Ovary (tissue), 10 donors: ENCODE measurements at places on chromosomes 2 and 18. TPM values are rescaled to one million over a fixed set of nuclear protein-coding genes. Genes with fewer than 3 reads are reported as not detected.

GRCh38 chr2:31511376-31511775, 69.4 kb downstream of the SRD5A2 start:
- H3K4me1 ChIP-seq = no peaks in the 10 kb centered on the region
- no peaks in the 10 kb centered on the region for H3K27me3 ChIP-seq
- H3K36me3 ChIP-seq = no peaks in the 10 kb centered on the region
- no peak overlapping the region for H3K4me3 ChIP-seq

Gene MSTN
- total RNA-seq = 0.18 TPM

Gene TRABD2A
- 12.2 TPM for total RNA-seq

Gene RUFY4
- total RNA-seq = 0.97 TPM

Gene DNER
- total RNA-seq = not detected

- peak overlapping the region; percentile 93 for H3K27ac ChIP-seq
- no peaks in the 10 kb centered on the region for H3K36me3 ChIP-seq
- peaks cover 7% of the 10 kb centered on the region for H3K4me1 ChIP-seq
- H3K4me3 ChIP-seq = peak overlapping the region; percentile 85
- DNase-seq = peak; percentile 71
- H3K27me3 ChIP-seq = no peaks in the 10 kb centered on the region
Measured at GRCh38 chr2:64654063-64654811, 524 bp upstream of the SERTAD2 start.

Gene ANKRD53
- 8.3 TPM for total RNA-seq

DNA sequence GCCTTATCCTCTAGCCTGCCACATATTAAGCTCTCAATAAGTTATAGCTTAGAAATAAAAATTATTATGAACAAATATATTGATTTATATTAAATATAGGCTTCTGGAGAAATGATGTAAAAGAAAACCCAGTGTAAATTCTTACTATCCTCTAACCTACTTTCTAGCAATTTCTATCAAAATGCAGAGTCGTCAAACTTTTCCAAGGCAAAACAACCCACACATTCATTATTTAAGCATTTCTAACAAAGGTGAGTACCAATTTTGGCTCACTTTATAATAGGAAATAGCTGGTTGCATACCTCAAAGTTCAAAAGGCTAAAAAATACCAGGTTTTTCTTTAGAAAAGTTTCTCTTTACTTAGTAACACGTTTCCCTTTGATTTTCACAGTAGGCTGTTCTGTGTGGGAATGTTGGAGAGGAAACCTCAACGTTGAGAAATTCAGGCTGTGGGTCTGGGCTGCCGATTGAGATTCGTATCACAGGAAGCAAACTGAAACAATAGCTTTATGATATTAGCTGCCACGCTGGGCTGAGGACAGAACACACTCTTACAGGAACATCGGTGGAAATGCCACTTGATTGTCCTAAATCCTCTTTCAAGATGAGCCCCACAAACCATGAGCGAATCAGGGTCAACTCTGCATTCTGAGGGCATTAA, 53.0 kb downstream of the EPAS1 start:
- H3K4me3 ChIP-seq = no peak overlapping the region
- peaks cover 2% of the 10 kb centered on the region for H3K4me1 ChIP-seq
- H3K27ac ChIP-seq = no peak overlapping the region
- H3K27me3 ChIP-seq = no peaks in the 10 kb centered on the region
- no peaks in the 10 kb centered on the region for H3K36me3 ChIP-seq

- no peaks in the 10 kb centered on the region for H3K27me3 ChIP-seq
- H3K27ac ChIP-seq = no peak overlapping the region
- no peak overlapping the region for H3K4me3 ChIP-seq
- DNase-seq = peak; percentile 38
- H3K4me1 ChIP-seq = peaks cover 3% of the 10 kb centered on the region
- H3K36me3 ChIP-seq = no peaks in the 10 kb centered on the region
Measured at GRCh38 chr2:3728104-3729054, 25.0 kb downstream of the DCDC2C start.

Gene CLEC4F
- total RNA-seq = not detected

GRCh38 chr18:55078303-55078932, 119.2 kb upstream of the CCDC68 start:
- peaks cover 6% of the 10 kb centered on the region for H3K4me1 ChIP-seq
- no peak for DNase-seq
- no peak overlapping the region for H3K4me3 ChIP-seq
- H3K27me3 ChIP-seq = no peaks in the 10 kb centered on the region
- no peaks in the 10 kb centered on the region for H3K36me3 ChIP-seq
- H3K27ac ChIP-seq = no peak overlapping the region

GRCh38 chr18:13220361-13220991, 1.9 kb downstream of the LDLRAD4 start:
- H3K27ac ChIP-seq = no peak overlapping the region
- H3K4me3 ChIP-seq = no peak overlapping the region
- peaks cover 6% of the 10 kb centered on the region for H3K4me1 ChIP-seq
- no peaks in the 10 kb centered on the region for H3K27me3 ChIP-seq
- DNase-seq = no peak

Gene FANCL
- 43.7 TPM for total RNA-seq

- H3K36me3 ChIP-seq = no peaks in the 10 kb centered on the region
- DNase-seq = no peak
- H3K27me3 ChIP-seq = no peaks in the 10 kb centered on the region
- H3K27ac ChIP-seq = no peak overlapping the region
- H3K4me3 ChIP-seq = no peak overlapping the region
Measured at GRCh38 chr2:113834051-113834730, 55.7 kb upstream of the ACTR3 start.

- DNase-seq = no peak
- no peak overlapping the region for H3K27ac ChIP-seq
- no peaks in the 10 kb centered on the region for H3K27me3 ChIP-seq
- no peaks in the 10 kb centered on the region for H3K36me3 ChIP-seq
- H3K4me3 ChIP-seq = no peak overlapping the region
Measured at GRCh38 chr2:171482877-171483276, 39.4 kb upstream of the CYBRD1 start.

- H3K27me3 ChIP-seq = no peaks in the 10 kb centered on the region
- H3K4me3 ChIP-seq = peak overlapping the region; percentile 61
- no peak for DNase-seq
- no peaks in the 10 kb centered on the region for H3K36me3 ChIP-seq
- H3K27ac ChIP-seq = peak overlapping the region; percentile 46
Measured at GRCh38 chr2:85583667-85584353, 421 bp upstream of the VAMP5 start.

DNA sequence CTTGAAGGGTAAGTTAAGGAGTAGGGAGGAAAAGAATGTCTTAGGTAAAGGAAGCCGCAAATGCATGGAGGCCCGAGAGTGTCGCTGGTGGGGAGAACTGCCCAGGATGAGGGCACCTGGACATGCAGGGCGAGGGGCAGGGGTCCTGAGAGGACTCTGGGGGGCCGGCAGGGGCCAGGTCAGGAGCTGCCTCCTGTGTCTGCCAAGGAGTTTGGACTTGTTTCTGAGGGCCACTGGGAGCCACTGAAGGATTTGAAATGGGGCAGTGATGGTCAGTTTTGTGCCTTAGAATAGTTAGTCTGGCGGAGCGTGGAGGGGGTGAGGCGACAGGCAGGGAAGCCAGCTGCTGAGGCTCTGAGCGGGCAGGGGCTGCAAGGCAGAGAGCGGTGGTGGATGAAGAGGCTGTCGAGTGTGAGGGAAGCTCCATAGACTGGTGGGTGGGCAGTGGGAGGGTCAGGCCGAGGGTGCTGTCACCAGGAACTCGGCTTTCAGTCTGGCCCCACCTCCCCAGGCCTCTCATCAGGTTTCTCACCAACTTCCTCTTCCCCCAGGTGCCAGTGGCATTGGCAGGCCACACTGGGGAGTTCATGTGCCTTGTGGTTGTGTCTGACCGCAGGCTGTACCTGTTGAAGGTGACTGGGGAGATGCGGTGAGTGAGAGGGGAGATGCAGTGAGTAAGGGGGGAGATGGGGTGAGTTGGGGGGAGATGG, 14.7 kb upstream of the SLC4A3 start:
- no peaks in the 10 kb centered on the region for H3K36me3 ChIP-seq
- no peak overlapping the region for H3K4me3 ChIP-seq
- DNase-seq = no peak
- H3K27me3 ChIP-seq = no peaks in the 10 kb centered on the region
- H3K27ac ChIP-seq = no peak overlapping the region

- H3K4me1 ChIP-seq = no peaks in the 10 kb centered on the region
- no peaks in the 10 kb centered on the region for H3K36me3 ChIP-seq
- no peak overlapping the region for H3K4me3 ChIP-seq
- H3K27ac ChIP-seq = no peak overlapping the region
- DNase-seq = no peak
Measured at GRCh38 chr2:128086244-128086643, 4.8 kb upstream of the UGGT1 start.

- H3K4me3 ChIP-seq = no peak overlapping the region
- H3K36me3 ChIP-seq = no peaks in the 10 kb centered on the region
- H3K27me3 ChIP-seq = no peaks in the 10 kb centered on the region
- peaks cover 2% of the 10 kb centered on the region for H3K4me1 ChIP-seq
- DNase-seq = no peak
Measured at GRCh38 chr2:226066873-226067272, 667.4 kb downstream of the NYAP2 start.

DNA sequence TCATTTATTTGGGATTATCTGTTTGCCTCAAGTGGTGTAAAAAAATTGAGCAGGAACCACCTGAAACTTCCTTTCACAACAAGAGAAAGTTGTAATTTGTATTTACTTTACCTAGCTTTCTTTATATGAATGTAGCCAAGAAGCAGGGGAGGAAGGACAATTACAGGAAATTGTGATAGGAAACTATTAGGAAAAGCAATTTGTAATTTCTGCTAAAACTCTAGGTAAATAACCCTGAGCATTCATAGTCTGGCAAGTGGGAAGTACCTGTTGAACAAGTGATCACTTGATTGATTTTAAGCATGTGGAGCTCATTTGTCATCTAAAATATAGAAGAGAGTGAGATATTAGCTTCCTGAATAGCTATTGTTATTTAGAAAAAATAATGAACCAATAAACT, 5.0 kb downstream of the TFPI start:
- H3K36me3 ChIP-seq = no peaks in the 10 kb centered on the region
- H3K27ac ChIP-seq = no peak overlapping the region
- H3K4me1 ChIP-seq = no peaks in the 10 kb centered on the region

DNA sequence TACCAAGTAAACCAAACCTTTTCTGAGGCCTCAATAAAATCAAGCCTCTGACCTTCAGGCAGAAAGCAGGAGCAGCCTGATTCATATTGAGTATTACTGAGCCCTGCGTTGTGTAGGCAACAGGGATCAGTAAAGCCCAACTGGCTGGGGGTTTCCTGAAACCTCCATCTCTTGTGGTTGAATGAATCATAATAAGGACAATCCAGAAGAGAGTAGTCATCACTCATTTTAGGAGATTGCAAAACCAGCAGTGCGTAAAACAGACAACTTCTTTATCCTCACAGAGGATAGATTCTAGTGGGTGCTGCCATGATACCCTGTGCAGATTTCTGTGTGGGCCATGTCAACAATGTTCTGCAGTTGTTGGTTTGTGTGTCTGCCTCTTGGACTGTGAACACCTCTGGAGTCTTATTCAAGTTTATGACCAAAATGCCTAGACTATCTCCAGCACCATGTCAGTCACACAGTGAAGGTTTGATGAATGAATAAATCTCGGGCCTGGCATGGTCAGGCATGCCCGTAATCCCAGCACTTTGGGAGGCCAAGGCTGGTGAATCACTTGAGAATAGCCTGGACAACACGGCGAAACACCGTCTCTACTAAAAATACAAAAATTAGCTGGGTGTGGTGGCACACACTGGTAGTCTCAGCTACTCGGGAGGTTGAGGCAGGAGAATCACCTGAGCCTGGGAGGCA, 51.8 kb upstream of the RAB27B start:
- peaks cover 3% of the 10 kb centered on the region for H3K4me1 ChIP-seq
- no peaks in the 10 kb centered on the region for H3K36me3 ChIP-seq
- no peak for DNase-seq
- no peak overlapping the region for H3K4me3 ChIP-seq
- H3K27me3 ChIP-seq = no peaks in the 10 kb centered on the region
- no peak overlapping the region for H3K27ac ChIP-seq

DNA sequence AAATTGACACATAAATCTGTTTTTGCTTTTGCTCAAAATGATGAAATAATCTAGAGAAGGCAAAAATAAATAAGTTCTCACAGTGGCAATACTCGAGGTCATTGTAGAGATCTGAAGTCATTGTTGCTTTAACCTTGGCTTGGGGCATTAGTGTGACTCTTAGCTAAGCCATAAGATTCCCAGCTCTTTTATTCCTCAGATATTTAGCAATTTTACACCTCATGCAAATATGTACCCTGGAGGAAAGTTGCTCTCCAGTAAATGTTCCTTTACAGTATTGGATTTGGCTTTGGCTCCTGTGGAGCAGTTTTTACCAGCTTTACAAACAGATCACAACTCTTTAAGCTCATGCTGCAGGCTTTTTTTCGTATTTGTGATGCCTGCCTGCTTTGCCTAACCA, 134.2 kb upstream of the NABP1 start:
- H3K36me3 ChIP-seq = no peaks in the 10 kb centered on the region
- no peak overlapping the region for H3K27ac ChIP-seq
- DNase-seq = no peak
- H3K4me1 ChIP-seq = no peaks in the 10 kb centered on the region
- H3K4me3 ChIP-seq = no peak overlapping the region

GRCh38 chr2:64295326-64296139, 151.3 kb upstream of the PELI1 start:
- H3K36me3 ChIP-seq = no peaks in the 10 kb centered on the region
- no peak for DNase-seq
- peaks cover 6% of the 10 kb centered on the region for H3K4me1 ChIP-seq
- no peak overlapping the region for H3K4me3 ChIP-seq
- no peak overlapping the region for H3K27ac ChIP-seq
- no peaks in the 10 kb centered on the region for H3K27me3 ChIP-seq

Gene BCL11A
- total RNA-seq = 5.7 TPM

DNA sequence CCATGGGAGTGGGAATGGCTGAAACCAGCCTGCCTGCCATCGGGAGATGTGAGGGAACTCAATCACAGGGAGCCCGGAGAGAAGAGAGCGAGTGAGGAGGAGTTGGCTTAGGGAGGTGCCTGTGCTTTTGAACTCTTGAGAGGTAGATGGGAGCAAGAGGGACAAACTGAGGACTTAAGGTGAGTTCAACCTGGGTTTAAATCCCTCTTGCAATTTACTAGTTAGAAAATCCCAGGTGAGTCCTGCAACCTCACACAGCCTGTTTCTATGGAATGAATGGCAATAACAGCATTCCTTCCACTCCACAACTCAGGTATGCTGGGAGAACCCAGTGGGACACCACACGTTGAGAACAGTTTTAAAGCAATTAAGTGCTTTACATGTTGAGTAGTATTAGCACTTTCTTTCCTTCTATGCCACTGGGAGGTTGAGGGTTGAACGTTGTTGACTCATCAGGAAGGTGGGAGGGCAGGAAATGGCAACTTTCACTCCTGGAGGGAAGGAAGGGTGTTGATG, 57.3 kb downstream of the VIT start:
- H3K27me3 ChIP-seq = no peaks in the 10 kb centered on the region
- no peaks in the 10 kb centered on the region for H3K4me1 ChIP-seq
- DNase-seq = no peak
- H3K36me3 ChIP-seq = no peaks in the 10 kb centered on the region
- no peak overlapping the region for H3K27ac ChIP-seq
- no peak overlapping the region for H3K4me3 ChIP-seq

- H3K4me1 ChIP-seq = peaks cover 9% of the 10 kb centered on the region
- no peaks in the 10 kb centered on the region for H3K36me3 ChIP-seq
- no peaks in the 10 kb centered on the region for H3K27me3 ChIP-seq
- H3K27ac ChIP-seq = no peak overlapping the region
Measured at GRCh38 chr2:62724106-62724505, 18.6 kb downstream of the EHBP1 start.
